ENCODE measurements at places on chromosomes 3 and 15.

GRCh38 chr3:13370609-13371008 is 49.5 kb downstream of the NUP210 start:
- DNase-seq: no peak

- no peak for DNase-seq
These were observed 3.6 kb downstream of the PXK start for GRCh38 chr3:58336135-58336882.

DNA sequence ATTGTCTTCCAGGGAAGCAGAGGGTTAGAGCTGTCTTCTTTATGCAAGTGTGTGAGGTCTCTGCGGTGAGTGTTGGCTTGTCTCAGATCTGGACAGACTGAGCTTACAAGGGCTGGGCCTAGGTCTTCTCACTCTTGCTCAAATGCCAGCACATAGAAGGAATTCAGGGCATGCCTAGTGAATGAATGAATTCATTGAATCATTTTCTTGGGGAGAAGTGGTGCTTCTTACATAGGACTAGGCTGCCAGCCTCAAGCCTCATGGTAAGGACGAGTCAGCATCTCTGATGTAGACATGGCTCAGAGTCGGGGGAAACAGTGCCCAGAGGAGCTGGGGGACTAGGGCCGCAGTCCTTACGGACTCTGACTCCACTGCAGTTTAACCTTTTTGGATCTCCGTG is 17.2 kb downstream of the MKRN2 start:
- no peak for DNase-seq

DNA sequence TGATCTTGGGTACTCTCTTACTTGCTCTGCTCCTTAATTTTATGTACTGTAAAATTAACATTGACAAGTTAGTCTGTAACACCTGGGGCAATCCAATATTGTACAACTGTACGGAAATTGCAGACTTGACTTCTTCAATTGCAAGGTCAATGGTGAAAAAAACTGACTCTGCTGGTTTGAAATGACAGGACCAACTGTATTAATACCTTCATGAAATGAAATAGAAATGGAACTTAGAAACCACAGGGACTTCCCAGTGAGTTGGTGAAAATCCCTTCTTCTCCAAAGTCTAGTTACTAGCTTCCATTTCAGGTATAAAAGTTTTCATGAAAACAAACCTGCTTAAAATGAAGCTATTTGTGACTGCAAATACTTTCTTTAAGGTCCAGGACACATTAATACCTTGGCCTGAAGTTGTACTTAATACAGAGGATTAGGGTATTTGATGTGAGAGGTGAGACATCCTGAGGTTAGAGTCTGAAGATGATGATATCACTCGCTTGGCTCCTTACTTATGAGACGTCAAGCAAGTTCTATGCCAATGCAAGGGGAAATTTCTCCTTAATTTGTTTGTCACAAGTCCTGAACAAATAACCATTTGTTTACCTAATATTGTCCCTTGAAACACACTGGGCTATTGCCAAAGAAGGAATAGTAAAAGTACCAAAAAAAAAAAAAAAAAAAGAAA is 226.2 kb upstream of the TP63 start:
- no peak for DNase-seq

DNA sequence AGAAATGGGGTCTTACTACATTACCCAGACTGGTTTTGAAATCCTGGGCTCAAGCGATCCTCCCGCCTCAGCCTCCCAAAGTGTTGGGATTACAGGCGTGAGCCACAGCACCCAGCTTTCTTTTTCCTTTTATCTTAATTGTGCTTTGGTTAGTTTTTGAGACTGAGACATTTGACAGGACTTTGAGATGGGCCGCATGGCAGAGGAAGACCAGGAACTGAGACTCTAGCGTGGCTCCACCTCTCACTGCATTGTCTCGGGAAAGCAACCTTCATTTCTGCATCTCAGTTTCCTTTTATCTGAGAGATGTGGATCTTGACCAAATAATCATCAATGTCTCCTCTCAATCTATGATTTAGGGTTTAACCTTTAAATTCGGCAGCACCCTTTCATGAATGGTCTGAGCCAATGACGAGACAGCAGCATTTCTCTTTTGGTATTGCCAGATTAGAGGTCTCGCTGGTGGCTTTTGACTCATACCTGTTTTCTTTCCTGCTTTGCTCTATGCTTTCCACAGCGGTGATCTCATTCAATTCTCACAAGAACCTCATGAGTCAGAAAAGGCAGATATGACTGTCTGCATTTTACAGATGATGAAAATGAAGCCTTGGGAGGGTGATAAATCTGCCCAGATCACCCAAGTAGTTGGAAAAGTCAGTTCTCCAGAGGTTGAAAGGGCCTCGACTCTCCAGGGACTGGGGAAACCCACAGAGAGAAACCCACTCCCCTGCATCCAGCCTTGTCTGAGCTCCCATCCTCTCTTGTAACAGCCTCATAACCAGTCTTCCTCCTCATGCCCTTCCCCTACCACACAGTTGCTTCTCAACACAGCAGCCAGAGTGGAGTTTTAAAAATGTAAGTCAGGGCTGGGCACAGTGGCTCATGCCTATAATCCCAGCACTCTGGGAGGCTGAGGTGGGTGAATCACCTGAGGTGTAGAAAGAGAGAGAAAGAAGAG is 84.8 kb upstream of the FOXB1 start:
- peak; percentile 9 for DNase-seq

- no peak for DNase-seq
These were observed 17.1 kb upstream of the LZTFL1 start for GRCh38 chr3:45858809-45859543.

GRCh38 chr15:61083788-61084134 is 145.3 kb downstream of the RORA start:
- DNase-seq: no peak

DNA sequence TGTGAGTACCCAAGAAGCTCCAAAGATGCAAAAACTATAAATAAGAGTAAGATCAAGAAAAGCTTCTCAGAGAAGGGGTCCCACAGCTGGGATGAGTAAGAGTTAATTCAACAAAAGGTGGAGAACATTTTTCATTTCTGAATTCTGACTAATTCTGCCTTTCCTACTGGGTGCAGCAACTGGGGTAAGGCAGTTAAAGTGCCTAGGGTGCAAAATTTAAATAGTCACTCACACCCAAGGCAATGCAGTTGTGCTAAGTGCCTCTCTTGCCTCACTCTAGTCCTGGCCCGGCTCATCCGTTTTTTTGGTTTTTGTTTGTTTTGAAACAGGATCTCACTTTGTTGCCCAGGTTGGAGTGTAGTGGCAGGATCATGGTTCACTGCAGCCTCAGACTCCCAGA is 240.2 kb downstream of the TP63 start:
- no peak for DNase-seq

GRCh38 chr15:68785541-68785940 is 35.2 kb downstream of the ANP32A start:
- DNase-seq: no peak

DNA sequence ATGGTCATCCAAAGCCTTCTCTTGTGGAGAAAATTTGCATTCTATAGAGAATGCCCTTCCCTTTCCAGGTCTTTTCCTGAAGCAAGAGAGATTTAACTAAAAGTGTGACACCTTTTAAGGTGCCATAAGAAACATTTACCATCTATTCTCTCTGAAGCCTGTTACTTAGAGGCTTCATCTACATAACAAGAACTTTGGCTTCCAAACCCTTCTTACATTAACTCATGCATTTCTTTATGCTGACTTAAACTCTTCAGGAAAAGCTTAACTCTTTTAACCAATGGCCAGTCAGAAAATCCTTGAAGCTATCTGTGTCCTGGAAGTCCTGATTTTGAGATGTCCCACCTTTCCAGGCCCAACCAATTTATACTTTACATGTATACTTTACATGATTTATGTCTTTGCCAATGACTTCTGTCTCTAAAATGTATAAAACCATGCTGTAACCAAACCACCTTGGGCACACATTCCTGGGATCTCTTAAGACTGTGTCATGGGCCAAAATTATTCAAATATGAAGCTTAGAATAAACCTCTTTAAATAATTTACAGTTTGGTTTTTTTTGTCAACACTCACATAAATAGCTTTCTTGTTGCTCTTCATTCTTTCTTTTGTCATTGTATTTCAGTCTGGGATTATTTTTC is 472.6 kb upstream of the NECTIN3 start:
- DNase-seq: no peak

DNA sequence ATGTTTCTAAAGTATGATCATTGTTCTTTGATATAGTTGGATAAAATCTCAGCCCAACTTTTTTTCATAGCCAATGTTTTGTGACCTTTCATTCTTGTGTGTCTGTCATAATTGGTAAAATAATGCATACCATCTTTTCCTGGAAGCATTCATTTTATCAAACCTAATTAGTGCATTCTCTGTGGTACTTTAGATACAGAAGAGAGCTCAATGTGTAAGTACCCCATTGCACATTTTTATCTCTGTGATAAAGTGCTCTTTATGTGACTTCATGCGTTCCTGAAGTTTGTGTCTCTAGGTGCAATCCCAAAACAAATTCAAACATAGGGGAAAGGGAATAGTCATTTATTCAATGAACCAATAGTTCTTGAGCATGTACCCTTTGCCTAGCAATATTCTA is 628.5 kb downstream of the GBE1 start:
- no peak for DNase-seq

DNA sequence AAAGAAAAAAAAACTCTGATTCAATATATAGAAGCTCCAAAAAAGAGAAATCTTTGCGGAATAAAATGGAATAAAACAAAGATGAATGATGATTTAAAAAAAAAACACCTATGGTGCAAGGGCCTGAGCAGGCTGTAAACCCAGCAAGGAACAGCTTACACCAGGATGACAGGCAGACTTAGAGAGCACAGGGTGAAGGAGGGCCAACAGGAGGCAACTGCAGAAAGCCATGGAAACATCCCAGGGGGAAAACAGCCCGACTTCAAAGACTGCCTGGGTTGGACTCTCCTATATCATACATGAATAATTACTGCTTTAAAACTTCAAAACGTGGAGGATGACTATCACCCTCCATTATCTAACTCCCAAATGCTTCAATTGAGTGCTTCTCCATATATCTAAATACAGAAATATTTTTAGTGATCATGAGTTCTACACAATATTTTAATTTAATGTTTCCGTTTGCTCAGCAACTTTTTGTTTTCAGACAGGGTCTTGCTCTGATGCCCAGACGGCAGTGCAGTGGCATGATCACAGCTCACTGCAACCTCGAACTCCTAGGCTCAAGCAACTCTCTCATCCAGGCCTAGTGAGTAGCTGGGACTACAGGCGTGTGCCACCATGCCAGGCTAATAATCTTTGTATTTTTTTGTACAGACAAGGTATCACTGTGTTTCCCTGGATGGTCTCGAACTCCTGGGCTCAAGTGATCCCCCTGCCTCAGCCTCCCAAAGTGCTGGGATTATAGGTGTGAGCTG is 456.2 kb downstream of the TBL1XR1 start:
- no peak for DNase-seq

GRCh38 chr15:58329781-58330671 is 101.8 kb upstream of the LIPC start:
- no peak for DNase-seq

- no peak for DNase-seq
These were observed 203.6 kb downstream of the EDEM1 start for GRCh38 chr3:5390936-5391625.

GRCh38 chr3:149020839-149021252 is 29.5 kb downstream of the GYG1 start:
- DNase-seq: no peak

GRCh38 chr3:80055306-80055705 is 287.5 kb upstream of the ROBO1 start:
- DNase-seq: no peak

DNA sequence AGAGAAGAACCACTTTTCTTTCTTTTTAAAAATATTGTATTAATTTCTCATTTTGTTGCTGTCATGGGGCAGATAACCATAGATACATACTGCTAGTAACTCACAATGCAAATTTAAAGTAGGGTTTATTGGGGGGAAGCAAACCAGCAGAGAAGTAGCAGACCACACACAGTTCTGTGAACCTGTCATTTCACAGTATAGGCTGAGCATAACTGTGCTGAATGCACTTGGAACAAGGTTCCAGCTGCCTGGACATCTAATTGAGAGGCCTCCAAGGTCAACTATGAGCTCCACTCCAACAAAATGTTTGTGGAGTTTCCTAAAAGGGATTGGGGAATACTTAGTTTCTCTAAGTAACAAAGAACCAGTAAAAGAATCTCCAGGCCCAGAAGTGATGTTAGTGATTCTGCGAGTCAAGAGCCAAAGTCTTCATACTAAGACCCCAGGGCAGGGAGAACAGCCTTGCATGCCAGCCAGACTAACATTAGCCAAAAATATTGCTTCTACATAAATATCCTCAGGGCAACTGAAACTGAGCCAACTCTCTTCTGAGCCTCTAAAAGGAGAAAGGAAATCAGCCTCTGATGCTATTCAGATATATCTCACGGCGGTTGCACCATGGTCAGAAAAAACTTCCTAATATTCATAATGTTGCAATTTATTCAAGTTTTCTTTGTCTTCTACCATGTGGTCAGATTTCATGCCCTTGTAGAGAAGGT is 856.4 kb upstream of the ALCAM start:
- no peak for DNase-seq

GRCh38 chr15:59569477-59569876 is 42.1 kb upstream of the GCNT3 start:
- no peak for DNase-seq

DNA sequence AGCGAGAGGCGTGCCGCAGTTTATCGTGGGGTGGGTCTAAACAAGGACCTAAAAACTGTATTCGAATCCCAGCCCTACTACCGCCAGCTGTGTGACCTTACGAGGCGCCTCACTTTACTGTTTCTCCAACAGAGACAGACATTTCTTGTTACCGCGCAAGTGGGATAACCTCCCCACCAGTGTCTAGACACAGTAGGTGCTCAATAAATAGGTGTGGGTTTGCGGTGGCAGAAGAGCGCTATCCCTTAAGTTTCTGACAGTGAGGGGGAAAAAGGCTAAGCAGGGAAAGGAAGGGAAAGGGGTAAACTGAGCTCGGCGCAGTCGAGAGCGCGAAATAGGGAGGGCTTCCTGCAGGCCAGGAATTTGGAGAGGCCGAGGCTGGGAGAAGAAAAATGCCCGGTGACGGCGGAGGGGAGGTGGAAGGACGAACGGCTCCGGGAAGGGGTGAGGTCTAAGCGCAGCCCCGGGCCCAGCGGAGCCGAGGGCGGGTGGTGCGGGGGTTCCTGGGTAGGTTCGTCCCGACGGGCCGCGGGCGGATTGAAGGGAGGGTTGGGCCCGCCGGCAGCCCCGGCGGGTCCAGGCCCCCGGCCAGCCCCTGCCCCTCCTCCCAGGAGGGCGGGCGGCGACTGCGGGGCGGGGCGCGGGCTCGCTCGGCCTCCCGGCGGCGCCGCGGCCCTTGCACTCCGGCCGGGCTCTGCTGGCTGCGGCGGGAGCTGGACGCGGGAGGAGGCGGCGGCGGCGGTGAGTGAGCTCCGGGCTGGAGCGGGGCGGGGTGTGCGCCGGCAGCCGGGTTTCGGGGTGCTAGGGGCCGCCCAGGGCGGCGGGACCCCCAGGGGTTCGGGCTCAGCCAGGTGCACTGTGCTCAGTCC is at the start of gene CGNL1:
TSS of gene CGNL1 (plus strand) at position 679 of the 869 bp plus-strand sequence. CDS start 61,495 bp downstream, outside the sequence.
- no peak for DNase-seq

DNA sequence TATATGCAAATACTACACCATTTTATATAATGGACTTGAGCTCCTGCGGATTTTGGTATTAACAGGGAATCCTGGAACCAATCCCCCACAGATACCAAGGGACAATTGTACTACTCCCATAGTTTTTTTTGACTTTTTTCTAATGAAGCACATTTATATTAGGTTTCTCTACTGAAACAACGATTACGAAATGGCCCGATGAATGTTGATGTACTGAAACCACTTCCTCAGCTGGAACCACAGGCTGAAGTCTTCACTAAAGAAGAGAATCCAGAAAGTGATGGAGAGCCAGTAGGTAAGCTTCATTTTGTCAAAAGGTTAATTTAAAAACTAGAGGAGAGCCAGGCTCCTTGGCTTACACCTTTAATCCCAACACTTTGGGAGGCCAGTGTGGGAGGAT is 121.5 kb upstream of the LRRFIP2 start:
- DNase-seq: no peak

GRCh38 chr3:195546130-195546560 is 3.0 kb upstream of the PPP1R2 start:
- DNase-seq: no peak

Measured in CD4-positive, CD25-positive, alpha-beta regulatory T cell (primary cell).